Mesenchymal stem cell (in vitro differentiated cells and primary cell): ENCODE measurements at places on chromosomes 13 and 19.
A peak's percentile ranks its signal among the peaks of the same experiment; 100 is the strongest.

DNA sequence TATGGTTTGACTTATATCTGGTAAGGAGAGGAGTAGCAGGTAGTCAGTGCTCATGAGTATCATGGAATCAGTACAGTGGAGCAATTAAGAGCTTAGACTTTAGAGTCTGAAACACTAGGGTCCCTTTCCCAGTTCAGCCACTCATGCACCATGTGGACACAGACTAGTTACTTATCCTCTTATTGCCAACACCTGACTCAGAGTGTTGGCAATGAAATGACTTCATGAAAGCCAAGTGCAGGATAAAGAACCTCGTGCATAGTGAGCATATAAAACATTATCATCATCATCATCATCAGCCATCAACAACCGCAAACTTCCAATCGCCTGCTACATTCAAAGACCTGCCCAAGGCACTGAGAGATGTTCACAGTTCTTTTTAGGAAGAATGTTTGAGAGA is 164.2 kb downstream of the FOXO1 start:
- H3K4me1 ChIP-seq = peaks cover 11% of the 10 kb centered on the region
- DNase-seq = no peak

DNA sequence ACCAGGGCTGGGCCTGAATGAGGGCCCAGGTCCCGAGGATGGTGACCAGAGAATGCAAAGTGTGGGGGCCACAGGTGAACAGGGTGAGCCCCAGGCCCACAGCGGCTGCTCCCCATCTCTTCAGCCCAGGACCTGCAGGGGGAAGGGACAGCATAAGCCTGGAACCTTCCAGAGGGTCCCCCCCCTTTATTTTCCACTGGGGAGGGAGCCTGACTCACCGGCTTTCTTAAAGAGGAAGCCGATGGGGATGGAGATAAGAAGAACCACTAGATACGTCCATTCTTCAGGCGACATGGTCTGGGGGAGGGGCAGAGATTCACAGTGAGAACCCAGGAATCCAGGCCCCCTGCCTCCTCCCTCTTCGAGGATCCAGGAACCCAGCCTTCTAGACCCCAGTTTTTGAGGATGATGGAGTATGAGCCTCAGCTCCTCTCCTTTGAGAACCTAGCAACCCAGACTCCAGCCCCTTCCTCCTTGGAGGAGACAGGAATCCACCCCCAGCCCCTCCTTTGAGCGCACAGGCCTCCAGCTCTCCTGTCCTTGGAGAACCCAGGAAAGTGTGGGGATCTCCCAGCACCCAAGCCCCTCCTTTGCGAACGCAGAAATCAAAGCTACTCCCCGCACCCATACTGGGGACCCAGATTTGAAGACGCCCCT is 1.0 kb downstream of the MBOAT7 start:
- peaks cover 18% of the 10 kb centered on the region for H3K4me1 ChIP-seq
- peaks cover 22% of the 10 kb centered on the region for H3K36me3 ChIP-seq
- no peaks in the 10 kb centered on the region for H3K27me3 ChIP-seq
- H3K27ac ChIP-seq = peak overlapping the region; percentile 53
- peak overlapping the region; percentile 78 for H3K4me3 ChIP-seq
- peak; percentile 65 for DNase-seq

GRCh38 chr13:113238536-113238935 is 29.1 kb downstream of the CUL4A start:
- H3K4me1 ChIP-seq = peaks cover 4% of the 10 kb centered on the region
- DNase-seq = no peak
- H3K36me3 ChIP-seq = peaks cover 93% of the 10 kb centered on the region
- no peak overlapping the region for H3K4me3 ChIP-seq
- no peaks in the 10 kb centered on the region for H3K27me3 ChIP-seq

DNA sequence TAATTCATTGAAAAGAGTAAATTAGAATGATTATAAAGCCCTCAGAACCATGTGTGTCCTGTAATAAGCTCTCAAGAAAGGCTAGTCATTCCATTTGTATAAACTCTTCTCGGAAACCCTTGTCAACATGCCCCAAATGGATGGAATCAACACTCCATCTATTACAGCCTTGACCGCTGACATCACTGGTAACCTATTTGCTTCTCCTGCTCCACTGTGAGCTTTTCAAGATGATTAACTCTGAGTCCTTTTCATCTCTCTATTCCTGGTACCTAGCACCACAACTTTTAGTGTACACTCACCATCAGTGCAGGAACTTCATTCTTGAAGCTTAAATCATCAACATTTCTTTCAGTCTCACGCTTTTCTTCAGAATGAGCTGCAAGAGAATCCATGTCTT is 612.0 kb downstream of the DCT start:
- no peaks in the 10 kb centered on the region for H3K4me1 ChIP-seq
- no peaks in the 10 kb centered on the region for H3K27me3 ChIP-seq
- no peaks in the 10 kb centered on the region for H3K36me3 ChIP-seq
- DNase-seq = peak; percentile 28

- no peaks in the 10 kb centered on the region for H3K36me3 ChIP-seq
- no peaks in the 10 kb centered on the region for H3K4me1 ChIP-seq
- no peak overlapping the region for H3K27ac ChIP-seq
- DNase-seq = peak; percentile 42
- no peak overlapping the region for H3K4me3 ChIP-seq
Observed at GRCh38 chr13:68697551-68697950, 1410.1 kb upstream of the ATXN8OS start.

- no peaks in the 10 kb centered on the region for H3K27me3 ChIP-seq
- H3K4me1 ChIP-seq = peaks cover 4% of the 10 kb centered on the region
- no peak overlapping the region for H3K27ac ChIP-seq
- no peak for DNase-seq
Observed at GRCh38 chr13:113469582-113469981, 16.3 kb upstream of the ADPRHL1 start.

GRCh38 chr13:56975647-56976046 is 165.1 kb upstream of the PRR20A start:
- no peak overlapping the region for H3K4me3 ChIP-seq
- H3K27me3 ChIP-seq = no peaks in the 10 kb centered on the region
- no peaks in the 10 kb centered on the region for H3K4me1 ChIP-seq
- H3K27ac ChIP-seq = no peak overlapping the region

DNA sequence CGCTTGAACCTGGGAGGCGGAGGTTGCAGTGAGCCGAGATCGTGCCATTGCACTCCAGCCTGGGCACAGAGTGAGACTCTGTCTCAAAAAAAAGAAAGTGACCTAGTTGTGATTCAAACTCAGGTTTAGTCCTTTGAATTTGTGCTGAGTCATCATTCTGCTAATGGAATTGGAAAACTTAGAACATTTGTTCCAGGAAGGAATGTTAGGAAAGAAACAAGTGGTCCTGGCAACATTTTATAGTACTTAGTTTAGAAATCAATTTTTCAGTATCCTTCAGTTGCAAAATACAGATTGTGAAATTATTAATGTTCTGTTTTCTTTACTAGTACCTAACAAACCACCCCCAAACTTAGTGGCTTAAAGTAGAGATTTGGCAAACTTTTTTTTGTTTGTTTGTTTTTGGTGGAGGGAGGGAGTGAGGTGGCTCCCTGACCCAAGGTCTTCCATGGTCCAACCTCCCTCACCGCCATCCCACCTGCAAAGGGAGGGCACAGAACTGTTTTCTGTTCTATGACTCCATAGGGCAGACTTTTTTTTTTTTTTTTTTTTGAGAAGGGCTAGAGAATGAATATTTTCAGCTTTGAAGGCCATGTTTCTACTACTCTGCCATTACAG is 9.2 kb upstream of the SULT2A1 start:
- H3K27me3 ChIP-seq = peaks cover 7% of the 10 kb centered on the region
- DNase-seq = no peak
- H3K27ac ChIP-seq = no peak overlapping the region
- no peaks in the 10 kb centered on the region for H3K36me3 ChIP-seq
- H3K4me3 ChIP-seq = no peak overlapping the region
- no peaks in the 10 kb centered on the region for H3K4me1 ChIP-seq

GRCh38 chr19:16345457-16345856 is 20.8 kb downstream of the KLF2 start:
- H3K36me3 ChIP-seq = no peaks in the 10 kb centered on the region
- no peak for DNase-seq
- peaks cover 6% of the 10 kb centered on the region for H3K4me1 ChIP-seq
- no peaks in the 10 kb centered on the region for H3K27me3 ChIP-seq
- no peak overlapping the region for H3K4me3 ChIP-seq
- H3K27ac ChIP-seq = no peak overlapping the region

DNA sequence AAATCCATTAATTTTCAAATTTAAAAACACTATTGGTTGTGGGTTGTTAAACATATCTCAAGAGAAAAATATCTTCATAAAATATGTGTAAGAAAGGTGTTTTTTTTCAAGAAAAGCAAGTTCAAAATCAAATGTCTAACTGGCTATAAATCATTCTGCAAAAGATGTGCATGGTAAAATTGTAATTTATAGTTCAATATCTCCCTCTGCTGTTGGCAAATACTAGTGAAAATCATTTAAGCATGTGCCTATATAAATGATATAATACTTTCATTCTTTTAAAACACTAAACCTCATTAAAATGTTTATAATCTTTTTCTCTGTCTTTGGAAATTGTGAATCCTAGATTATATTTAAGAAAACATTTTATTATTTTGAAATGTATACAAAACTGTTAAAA is 17.2 kb upstream of the SLITRK6 start:
- no peaks in the 10 kb centered on the region for H3K27me3 ChIP-seq
- H3K27ac ChIP-seq = no peak overlapping the region
- no peaks in the 10 kb centered on the region for H3K36me3 ChIP-seq
- no peak overlapping the region for H3K4me3 ChIP-seq
- DNase-seq = no peak
- no peaks in the 10 kb centered on the region for H3K4me1 ChIP-seq

GRCh38 chr19:41870401-41870873 is 6.6 kb upstream of the CD79A start:
- DNase-seq = peak; percentile 22
- H3K36me3 ChIP-seq = peaks cover 69% of the 10 kb centered on the region
- no peaks in the 10 kb centered on the region for H3K27me3 ChIP-seq
- H3K4me1 ChIP-seq = peaks cover 24% of the 10 kb centered on the region
- no peak overlapping the region for H3K4me3 ChIP-seq
- peak overlapping the region; percentile 49 for H3K27ac ChIP-seq

- H3K4me3 ChIP-seq = no peak overlapping the region
- H3K27ac ChIP-seq = no peak overlapping the region
- peaks cover 13% of the 10 kb centered on the region for H3K36me3 ChIP-seq
- H3K4me1 ChIP-seq = no peaks in the 10 kb centered on the region
Observed at GRCh38 chr13:42766016-42766415, 15.4 kb upstream of the FAM216B start.

DNA sequence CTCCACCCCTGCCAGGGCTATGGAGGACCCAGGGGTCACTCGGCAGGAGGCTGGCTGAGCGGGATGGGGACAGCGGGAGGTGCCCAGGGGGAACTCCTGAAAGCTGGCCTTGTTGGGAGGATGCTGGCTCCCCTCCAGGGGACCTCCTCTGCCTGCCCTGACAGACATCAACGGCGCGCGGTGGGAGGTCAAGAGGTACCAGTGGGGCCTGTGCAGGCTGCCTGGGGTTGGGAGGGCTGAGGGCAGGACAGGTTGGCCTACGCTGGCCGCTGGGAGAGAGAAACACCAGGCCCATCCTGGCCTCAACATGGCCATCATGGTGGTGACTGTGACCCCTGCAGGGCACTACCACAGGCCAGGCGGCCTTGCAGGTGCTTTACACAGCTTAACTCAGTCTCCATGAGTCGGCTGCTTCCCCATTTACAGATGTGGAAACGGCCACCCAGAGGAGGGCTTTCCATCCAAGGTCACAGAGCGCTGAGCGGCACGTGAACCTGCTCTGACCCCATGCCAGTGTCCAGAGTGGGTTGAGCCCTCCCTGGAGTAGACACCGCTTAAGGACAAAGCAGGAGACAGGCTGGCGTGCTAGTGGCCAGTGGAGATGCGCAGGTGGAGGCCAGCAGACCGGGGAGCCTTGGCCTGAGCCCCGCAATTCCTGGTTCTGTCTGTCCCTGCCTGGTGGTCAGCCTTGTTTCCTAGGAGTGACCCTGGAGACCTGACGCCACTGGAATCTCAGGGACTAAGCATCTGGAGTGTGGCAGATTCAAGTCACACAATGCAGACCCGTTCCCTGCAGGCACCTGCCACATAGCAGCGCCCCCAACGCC is 27.6 kb downstream of the CEBPG start:
- no peaks in the 10 kb centered on the region for H3K27me3 ChIP-seq
- H3K36me3 ChIP-seq = no peaks in the 10 kb centered on the region
- DNase-seq = no peak
- H3K4me3 ChIP-seq = no peak overlapping the region

- peaks cover 11% of the 10 kb centered on the region for H3K4me1 ChIP-seq
- H3K27me3 ChIP-seq = no peaks in the 10 kb centered on the region
- H3K4me3 ChIP-seq = no peak overlapping the region
- H3K36me3 ChIP-seq = no peaks in the 10 kb centered on the region
- H3K27ac ChIP-seq = no peak overlapping the region
Observed at GRCh38 chr13:44112700-44113329, 233.1 kb downstream of the LACC1 start.

DNA sequence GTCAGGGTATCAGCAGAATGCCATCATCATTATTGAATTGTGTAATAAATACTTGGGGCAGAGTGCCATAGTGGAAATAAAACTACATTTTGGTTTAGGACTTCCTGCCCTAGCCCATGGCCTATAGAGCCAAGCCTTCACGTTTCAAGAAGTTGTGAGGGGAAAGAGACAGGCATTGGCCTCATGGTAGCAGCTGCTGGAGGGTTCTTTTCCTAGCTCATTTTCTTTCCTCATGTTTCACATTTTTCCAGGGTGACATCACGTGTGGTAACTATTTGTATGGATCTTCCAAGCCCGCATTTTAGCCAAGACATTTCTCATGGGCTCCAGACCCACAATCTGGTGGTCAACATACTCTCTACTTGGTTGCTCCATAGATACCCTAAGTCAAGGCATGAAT is 80.4 kb downstream of the LRCH1 start:
- H3K4me3 ChIP-seq = no peak overlapping the region
- H3K36me3 ChIP-seq = peaks cover under 1% of the 10 kb centered on the region
- H3K4me1 ChIP-seq = peaks cover 14% of the 10 kb centered on the region
- H3K27me3 ChIP-seq = no peaks in the 10 kb centered on the region
- peak; percentile 84 for DNase-seq

DNA sequence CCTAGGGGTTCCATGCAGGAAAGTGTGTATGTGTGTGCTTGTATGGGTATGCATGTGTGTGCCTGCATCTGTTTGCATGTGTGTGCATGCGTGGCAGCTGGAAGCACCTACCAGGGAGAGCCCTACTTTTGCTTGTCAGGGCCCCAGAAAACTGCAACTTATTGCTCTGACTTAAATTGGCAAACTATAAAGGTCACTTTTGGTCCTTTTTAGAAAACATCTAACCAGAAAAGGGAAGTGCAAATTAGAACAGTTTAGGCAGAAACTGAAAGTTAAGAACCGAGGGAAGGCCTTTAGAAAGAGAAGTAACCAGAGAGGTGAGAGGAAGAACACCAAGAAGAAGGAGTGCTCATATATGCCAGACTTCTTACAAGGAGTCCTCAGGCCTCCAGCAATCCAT is 32.5 kb downstream of the DLEU7 start:
- no peak overlapping the region for H3K27ac ChIP-seq
- DNase-seq = no peak
- no peaks in the 10 kb centered on the region for H3K4me1 ChIP-seq

GRCh38 chr19:20787786-20788185 is 11.7 kb downstream of the ZNF66 start:
- H3K27ac ChIP-seq = no peak overlapping the region
- no peak overlapping the region for H3K4me3 ChIP-seq
- no peaks in the 10 kb centered on the region for H3K4me1 ChIP-seq
